ENCODE measurements at places on chromosomes 3 and 15. TPM values are rescaled to one million over a fixed set of nuclear protein-coding genes. Genes with fewer than 3 reads are reported as not detected.

DNA sequence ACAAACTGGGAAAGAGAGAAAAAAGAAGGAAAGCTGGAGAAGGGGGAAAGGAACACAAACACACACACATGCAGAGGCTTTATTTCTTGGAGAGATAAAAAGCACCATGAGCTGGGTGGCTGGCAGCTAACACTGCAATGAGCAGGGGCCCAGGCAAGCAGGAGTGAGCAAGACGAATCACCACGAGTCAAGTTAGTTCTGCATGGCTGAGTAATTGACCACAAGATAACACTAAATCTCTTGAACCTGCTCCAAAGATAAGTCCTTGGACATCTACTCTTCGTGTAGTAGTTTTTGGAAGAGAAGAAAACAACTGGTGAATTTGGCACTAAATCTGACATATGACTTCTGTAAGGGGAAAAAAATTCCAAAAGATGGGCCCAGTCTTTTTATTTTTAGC is 100.9 kb downstream of the MYO5A start:
- no peak for ATAC-seq

Gene SPTSSB
- total RNA-seq: 3.2 TPM

Gene TMCO5A
- not detected for total RNA-seq

Gene BLM
- 4.3 TPM for total RNA-seq
